GM12878 (cell line): ENCODE measurements at places on chromosomes 7 and 10. TPM values are rescaled to one million over a fixed set of nuclear protein-coding genes. Genes with fewer than 3 reads are reported as not detected.

Gene GOLGA7B
- polyA plus RNA-seq, result not detected in 2 replicates

Gene STEAP4
- not detected in 2 replicates for polyA plus RNA-seq

DNA sequence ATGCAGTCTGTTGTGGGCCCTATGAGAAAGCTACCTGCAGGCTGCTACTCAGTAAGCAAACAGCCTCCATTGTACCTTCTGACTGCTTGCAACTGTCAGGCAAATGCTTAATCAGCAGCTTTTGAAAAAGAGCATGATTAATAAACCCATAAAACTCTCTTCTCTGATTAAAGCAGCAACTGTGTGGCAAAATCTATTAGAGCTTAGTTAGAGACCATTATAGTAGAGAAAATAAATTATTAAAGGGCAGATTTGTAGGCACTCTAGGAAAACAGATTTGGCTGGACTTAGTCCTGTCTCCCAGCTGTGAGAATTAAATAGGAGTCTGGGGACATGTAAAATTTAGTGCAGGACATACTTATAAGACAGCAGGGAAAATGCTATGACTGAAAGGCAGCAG is 132.5 kb upstream of the WNT16 start:
- DNase-seq, result no peak
- no peaks in the 10 kb centered on the region for H3K4me1 ChIP-seq
- H3K27ac ChIP-seq, result no peak overlapping the region
- H3K4me3 ChIP-seq, result no peak overlapping the region
- H3K36me3 ChIP-seq, result no peaks in the 10 kb centered on the region
- no peaks in the 10 kb centered on the region for H3K27me3 ChIP-seq

- no peaks in the 10 kb centered on the region for H3K36me3 ChIP-seq
- no peaks in the 10 kb centered on the region for H3K4me1 ChIP-seq
- H3K4me3 ChIP-seq, result no peak overlapping the region
- no peak for DNase-seq
- H3K27ac ChIP-seq, result no peak overlapping the region
- H3K27me3 ChIP-seq, result no peaks in the 10 kb centered on the region
Observed at GRCh38 chr7:51340936-51341335, 24.3 kb upstream of the COBL start.

- H3K36me3 ChIP-seq, result no peaks in the 10 kb centered on the region
- no peak overlapping the region for H3K27ac ChIP-seq
- DNase-seq, result no peak
- H3K4me3 ChIP-seq, result no peak overlapping the region
- H3K4me1 ChIP-seq, result no peaks in the 10 kb centered on the region
- H3K27me3 ChIP-seq, result no peaks in the 10 kb centered on the region
Observed at GRCh38 chr10:33794460-33794859, 460.0 kb upstream of the NRP1 start.

GRCh38 chr10:64416011-64416410 is 894.8 kb downstream of the REEP3 start:
- H3K27me3 ChIP-seq, result no peaks in the 10 kb centered on the region
- H3K4me3 ChIP-seq, result no peak overlapping the region
- H3K36me3 ChIP-seq, result no peaks in the 10 kb centered on the region
- no peak for DNase-seq
- H3K27ac ChIP-seq, result no peak overlapping the region
- H3K4me1 ChIP-seq, result no peaks in the 10 kb centered on the region

DNA sequence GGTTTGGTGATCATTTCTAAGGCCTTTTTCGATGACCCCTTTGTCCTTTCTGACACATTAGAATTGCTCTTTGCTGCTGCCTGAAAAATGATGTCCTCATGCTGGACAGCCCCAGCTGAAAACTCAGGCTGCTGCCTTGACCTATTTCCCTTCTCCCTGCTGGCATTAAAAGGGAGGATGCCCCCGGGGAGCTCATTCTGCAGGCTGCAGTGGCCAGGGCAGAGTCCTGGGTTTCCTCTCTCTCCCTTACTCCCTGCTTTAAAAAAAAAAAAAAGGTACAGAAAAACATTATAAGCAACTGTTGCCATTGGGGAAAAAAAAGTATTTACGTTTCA is 35.4 kb downstream of the LRRC4 start:
- H3K36me3 ChIP-seq, result peaks cover 26% of the 10 kb centered on the region
- no peaks in the 10 kb centered on the region for H3K27me3 ChIP-seq
- H3K27ac ChIP-seq, result no peak overlapping the region
- peaks cover 7% of the 10 kb centered on the region for H3K4me1 ChIP-seq
- no peak for DNase-seq

DNA sequence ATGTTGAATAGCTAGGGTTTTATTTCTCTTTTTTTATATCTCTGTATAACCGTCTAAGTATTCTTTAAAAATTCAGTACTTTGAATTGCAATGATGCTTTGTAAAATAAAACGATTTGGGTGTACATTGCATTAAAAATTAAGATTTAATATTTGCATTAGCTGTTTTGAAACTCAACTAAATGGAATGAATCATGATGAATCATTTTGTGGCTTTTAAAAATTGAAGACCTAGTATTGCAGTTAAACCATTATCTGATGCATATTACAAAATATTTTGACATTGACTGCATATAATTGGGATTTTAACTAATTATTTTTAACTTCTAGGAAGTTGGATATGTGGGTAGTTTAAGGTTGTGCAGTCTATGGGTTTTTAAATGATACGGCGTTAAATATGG is 314.0 kb downstream of the CDK14 start:
- H3K4me1 ChIP-seq, result no peaks in the 10 kb centered on the region
- no peaks in the 10 kb centered on the region for H3K36me3 ChIP-seq
- no peak for DNase-seq
- no peak overlapping the region for H3K4me3 ChIP-seq
- H3K27ac ChIP-seq, result no peak overlapping the region
- no peaks in the 10 kb centered on the region for H3K27me3 ChIP-seq
